ENCODE measurements at places on chromosomes 4 and X.
A peak's percentile ranks its signal among the peaks of the same experiment; 100 is the strongest.

GRCh38 chr4:8928074-8928473 lies 56.4 kb upstream of the HMX1 start:
- no peak for DNase-seq

GRCh38 chr4:105712766-105713165 lies 4.2 kb downstream of the GSTCD start:
- DNase-seq = no peak

DNA sequence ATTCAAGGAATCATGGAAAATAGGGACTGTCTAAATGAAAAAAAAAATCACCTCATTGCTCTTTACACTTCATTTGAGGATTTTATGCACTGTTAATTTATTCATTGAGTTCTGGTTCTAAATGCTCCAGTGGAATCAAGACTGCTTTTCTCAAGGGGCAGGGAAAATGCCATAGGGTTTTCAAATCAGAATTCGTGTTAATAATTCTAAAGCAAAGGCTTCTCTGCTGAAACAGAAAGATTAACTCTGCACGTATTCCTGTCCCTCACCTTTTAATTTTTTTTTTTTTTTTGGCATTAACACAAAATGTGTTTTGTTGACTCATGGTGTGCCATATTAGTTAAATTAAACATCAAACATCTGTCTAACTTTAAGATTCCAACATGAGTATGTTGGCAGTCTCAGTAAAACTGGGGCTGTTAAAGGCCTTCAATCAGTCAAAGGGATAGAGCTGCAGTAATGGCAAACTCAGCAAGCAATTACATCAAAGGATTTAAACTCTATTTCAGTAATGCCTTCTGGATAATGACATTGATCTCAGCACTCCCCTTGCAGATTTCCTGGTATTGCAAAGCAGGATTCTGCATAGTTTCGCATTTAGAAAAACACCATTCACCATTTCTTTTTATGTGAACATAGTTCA lies 878.1 kb downstream of the RAPGEF2 start:
- no peak for DNase-seq

- no peak for DNase-seq
Observed at GRCh38 chr4:23323436-23323835, 566.4 kb downstream of the PPARGC1A start.

DNA sequence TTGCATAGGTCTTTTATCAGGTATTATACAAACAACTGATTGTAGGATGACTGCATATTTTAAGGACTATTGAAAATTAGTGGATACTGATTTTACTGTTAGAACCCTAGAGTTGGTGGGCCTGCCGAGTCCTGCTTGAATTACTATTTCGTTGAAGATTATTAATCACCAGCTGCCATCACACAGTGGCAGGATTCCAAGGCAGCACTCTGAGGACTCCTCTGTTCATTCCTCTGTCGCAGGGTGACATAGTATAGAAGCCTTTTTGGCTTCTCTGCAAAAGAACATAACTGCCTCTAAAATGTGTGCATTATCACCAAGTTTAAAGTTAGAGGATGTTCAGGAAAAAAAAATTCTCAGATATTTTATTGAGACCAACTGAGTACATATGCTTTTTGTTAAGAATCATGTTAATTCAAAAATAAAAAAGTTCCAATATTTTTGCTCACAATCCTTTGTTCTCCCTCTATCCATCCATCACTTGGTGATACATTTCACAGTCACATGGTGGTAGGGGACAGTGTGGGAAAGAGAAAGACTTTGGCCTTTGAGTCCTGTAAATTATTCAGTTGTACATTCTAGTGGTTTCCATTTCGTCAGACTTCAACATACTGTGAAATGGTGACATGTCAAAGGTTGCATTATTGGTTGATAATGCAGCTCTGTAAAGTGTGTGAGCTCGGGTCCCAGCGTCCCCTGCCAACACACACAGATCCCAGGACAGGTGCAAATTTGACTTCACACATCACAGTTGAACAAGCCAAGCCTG lies 332.5 kb downstream of the GRID2 start:
- peak; percentile 0 for DNase-seq

All from SW480 (cell line).